Activated T-cell treated with anti-CD3 and anti-CD28 coated beads, Interleukin-2, amount 50 U/mL, for 4 hours (primary cell): ENCODE measurements at places on chromosomes 5 and 9. TPM values are rescaled to one million over a fixed set of nuclear protein-coding genes. Genes with fewer than 3 reads are reported as not detected.

DNA sequence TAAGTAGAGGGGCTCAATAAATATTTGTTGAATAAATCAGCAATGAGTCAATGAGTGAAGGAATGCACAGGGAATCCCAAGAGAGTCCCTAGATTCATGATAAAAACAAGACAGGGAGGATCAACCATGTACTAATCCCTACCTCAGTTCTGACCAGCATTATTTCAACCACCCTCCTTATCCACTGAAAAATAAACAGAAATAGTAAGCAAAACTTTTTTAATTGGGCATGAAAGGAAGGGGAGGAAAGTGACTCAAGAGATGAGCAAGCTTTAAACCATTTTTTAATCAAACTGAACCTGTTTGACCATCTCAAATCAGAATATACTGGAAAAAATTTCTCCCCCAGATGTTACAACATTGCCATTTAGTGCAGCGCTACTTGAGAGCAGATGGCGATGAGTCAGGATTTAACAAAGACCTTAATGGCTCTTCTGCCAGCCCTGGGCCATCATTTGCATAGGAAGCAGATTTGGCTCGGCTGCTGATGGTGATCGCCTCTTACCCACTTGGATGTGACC lies 194.8 kb upstream of the SLC30A5 start:
- no peak for DNase-seq

DNA sequence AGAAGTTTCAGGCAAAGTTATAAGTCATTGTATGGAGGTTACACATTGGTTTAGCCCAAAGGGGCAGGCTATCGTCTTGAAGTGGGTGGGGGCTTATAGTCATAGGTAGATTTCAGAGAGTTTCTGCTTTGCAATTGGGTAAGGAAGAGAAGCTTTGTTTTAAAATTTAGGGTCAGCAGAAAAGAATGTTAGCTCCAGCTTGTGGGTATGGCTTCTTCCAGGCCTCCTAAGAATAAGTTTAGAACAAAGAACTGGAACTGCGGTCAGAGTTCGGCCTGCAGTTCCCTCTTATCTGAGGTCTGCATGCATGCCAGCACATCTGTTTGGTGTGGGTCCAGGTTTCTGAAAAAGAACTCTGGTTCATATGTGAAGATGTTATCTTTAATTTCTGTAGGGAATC lies 96.1 kb downstream of the CYFIP2 start:
- DNase-seq, result no peak

ENTPD2 gene
- total RNA-seq, result 0.34 TPM

SPINK1 gene
- 2.0 TPM for total RNA-seq

CENPK gene
- total RNA-seq, result 24.4 TPM
